ENCODE measurements at places on chromosomes 7 and 10.

GRCh38 chr10:73908853-73909539 lies 1.9 kb upstream of the PLAU start:
- peak; percentile 71 for DNase-seq

- no peak for DNase-seq
Observed at GRCh38 chr7:33128631-33128989, 754 bp upstream of the BBS9 start.

GRCh38 chr10:88958721-88959120 lies 6.1 kb upstream of the ACTA2 start:
- DNase-seq = no peak

GRCh38 chr10:77090381-77091356 lies 546.9 kb downstream of the KCNMA1 start:
- DNase-seq = peak; percentile 70

DNA sequence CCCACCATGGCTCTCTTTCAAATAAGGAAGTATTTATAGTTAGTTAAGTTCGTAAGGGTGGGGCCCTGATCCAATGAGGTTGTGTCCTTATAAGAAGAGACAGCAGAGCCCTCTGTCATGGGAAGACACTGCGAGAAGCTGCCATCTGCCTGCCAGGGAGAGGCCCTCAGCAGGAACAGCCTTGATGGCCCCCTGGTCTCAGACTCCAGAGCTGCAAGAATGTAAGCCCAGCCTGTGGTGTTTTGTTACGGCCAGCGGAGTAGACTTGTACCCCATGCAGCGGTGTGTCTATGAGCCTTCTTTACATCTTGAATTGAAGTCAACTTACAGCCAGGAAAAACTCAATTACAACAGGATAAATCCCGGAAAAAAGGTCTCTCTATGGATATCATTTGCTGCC lies 14.3 kb upstream of the LARP4B start:
- no peak for DNase-seq

DNA sequence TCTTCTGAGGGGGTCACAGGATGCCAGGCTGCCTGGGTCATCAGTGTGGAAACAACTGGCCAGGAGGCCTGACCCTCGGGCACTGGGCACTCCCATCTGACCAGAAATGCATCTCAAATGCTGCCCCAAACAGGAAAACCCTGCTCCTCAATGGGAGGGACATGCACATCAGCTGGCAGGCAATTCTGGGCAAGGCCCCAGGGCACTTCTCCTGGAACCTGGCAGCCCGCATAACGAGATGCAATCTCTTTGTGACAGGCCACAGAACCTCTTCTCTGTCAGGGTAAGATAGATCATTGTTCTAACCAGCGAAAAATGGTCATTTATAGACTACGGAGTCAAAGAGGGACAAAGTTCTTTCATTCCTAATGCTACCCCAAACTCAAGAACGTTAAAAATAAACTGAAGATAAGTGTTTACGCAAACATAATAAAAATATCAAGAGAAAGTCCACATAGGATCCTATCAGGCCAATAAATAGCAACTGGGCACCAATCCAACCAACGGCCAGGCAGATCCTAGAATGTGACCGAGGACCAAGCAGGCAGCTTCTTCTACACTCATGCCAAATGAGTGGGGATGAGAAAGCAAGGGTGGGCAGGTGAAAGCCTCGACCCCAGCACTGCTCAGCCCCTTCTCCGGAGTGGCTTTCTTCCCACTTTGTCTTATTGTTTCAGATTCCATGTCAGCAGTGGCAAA lies 212.3 kb downstream of the TCERG1L start:
- DNase-seq = no peak

GRCh38 chr7:37765421-37765829 lies 81.9 kb downstream of the GPR141 start:
- DNase-seq = no peak

DNA sequence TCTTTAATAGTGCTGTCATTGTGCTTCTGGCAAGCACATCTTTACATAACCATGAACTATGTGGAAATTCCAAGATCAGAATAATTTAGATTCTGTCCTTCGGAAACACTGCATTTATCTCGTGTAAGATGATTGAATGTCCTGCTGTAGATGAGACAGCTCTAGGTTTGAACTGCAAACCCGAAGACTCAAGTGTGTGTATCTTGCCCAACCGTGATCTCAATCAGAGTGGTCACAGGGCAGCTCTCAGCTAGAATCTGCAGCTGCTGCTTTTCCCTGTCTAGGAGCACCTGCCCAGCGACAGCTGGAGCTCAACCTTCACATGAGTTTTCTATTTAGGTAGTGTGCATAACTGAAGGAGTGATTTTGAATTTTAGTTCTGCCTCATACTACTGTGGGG lies 17.5 kb upstream of the KIF20B start:
- no peak for DNase-seq

GRCh38 chr7:156203923-156204322 lies 391.7 kb upstream of the SHH start:
- no peak for DNase-seq

DNA sequence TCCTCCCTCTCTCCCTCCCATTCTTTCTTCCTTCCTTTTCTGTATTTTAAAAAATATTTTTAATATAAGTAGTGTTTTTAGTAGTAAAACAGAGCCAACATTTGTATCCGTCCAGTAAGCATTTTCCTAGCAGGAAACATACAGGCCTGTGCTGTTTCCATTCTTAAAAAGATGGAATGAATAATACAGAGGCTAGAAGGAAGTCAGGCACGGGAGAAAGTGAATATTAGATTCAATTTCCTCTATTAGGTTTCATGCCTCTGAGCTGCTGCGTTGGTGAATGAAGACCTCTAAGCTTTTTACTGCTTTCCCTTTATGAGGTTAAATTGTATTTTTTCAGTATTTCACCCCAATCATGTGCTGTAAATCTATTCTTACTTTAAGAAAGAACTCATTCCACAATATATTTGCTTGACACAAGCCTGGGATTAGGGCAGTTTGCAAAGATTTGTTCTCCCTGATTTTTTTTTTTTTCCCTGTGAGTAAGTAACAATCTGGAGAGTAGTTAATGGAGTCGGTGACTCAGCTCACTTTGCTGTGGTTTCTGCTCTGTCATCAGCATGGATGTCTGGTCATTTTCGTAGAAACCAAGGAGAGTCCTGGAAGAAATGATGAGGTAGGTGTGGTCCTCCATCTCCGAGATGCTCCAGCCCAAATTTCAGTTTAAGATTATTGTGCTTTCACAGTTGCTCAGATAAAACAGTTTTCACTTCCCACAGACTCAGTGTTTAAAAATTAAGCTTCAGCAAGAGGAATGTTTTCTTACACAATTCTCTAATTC lies 76.1 kb upstream of the PITRM1 start:
- DNase-seq = no peak

DNA sequence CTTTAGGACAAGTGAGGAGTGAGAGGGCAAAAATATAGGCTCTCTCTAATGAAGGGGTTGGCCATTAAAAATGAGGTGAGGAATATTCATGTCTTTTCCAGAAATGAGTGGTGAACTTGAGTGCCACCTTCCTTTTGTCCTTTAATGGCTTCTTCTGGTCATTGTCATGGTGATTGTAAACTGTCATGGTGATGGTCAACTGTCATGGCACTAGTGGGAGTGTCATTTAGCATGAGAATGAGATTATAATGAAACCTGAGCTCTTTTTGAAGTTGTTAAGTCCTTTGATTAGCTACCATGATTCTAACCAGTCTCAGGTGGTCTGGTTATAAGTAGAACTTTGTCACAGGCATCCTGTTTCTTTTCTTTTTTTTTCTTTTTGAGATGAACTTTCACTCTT lies 524.4 kb downstream of the NEBL start:
- no peak for DNase-seq

DNA sequence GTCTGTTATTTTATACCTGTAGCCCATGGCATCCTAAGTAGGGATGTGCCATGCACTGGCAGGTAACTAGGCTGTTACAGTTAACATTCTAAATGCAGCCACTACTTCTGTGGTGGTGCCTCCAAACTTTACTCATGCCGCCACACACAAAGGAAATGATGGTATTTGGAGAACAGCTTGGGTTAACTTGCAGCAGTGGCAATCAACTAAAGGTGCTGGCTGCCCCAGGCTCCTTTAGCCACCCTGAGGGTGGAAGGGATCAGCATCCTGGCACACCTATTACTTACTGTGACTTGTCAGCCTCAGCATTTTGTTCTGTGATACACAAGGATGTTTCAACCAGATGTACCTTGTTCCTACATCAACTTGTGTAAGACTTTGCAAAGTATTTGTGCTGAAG lies 221.8 kb upstream of the PPP1R3A start:
- no peak for DNase-seq

DNA sequence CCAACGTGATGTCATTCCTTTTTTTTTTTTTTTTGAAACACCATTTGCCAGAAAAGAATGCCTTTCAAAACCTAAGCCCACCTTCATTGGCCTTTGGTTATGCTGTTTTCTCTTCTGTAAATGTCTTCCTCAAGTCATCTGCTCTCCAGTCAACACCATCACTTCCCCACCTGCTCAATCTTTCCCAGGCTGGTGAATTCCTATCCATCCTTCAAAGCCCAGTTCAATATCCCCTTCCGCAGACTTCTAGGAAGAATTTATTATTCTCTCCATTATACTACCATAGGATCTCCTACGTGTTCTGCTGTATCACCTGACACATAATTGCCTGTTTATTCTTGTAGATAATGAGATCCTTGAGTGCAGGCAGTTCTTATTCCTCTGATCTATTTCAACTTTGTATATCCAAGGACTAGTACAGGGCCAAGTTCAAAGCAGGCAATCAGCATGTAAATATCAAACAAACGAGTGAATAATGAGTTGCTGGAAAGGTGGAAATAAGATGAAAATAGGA lies 73.5 kb upstream of the PRR15 start:
- DNase-seq = no peak

DNA sequence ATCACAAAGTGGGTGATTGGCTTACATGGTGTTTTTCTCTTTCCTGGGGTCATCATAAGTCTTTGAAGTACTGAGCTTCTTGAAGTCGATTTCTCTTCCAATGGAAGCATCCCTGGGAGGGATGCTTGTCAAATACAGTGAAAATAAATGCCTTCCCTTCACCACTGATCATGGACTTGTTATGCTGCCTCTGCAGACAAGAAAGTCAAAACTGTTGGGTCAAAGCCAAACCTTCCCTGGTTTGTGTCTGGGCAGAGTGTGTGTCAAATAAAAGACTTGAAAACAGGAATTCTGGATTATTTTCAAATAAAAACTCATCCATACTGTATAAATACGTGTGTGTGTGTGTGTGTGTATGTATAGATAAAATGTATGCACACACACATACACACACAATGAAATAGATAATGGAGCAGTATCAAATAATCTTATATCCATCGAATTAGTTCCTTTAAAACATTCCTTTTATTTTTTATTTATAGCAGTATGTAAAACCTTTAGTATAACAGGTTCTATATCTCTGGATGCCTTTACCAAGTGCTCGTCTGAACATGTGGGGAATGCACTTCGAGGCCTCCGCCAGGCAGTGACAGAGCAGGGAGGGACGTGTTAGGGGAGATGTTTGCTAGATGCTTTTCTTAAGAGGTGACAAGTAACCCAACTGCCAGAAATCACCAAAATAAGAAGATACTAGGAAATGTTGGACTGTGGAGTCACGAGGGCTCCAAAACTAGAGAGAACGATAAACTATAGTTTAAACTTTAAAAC lies 27.2 kb upstream of the WNT16 start:
- no peak for DNase-seq

GRCh38 chr10:14431868-14432267 lies 101.1 kb upstream of the FRMD4A start:
- DNase-seq = no peak

- no peak for DNase-seq
Observed at GRCh38 chr10:22724773-22725172, 10.4 kb upstream of the PIP4K2A start.

GRCh38 chr10:102450124-102450373 lies 1.3 kb downstream of the C10orf95 start:
- no peak for DNase-seq

GRCh38 chr7:30057741-30058140 lies 29.5 kb downstream of the PLEKHA8 start:
- no peak for DNase-seq

DNA sequence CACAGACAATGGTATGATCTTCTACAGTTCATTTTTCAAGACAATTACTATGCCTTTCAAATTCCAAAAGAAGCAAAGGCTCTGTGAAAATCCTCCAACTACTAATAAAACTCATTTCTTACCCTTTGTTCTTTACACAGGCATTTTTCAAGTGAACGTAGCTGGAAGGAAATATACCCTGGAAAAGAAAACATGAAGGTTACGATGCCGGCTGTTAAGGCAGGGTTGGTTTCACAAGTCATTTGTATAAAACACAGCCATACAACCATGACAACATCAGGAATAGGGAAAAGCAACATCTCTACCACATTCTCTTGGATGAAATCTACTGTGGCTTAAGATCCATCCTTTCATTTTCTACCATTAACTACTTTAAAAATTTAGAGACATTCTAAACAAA lies 207.9 kb downstream of the DOCK4 start:
- DNase-seq = no peak

DNA sequence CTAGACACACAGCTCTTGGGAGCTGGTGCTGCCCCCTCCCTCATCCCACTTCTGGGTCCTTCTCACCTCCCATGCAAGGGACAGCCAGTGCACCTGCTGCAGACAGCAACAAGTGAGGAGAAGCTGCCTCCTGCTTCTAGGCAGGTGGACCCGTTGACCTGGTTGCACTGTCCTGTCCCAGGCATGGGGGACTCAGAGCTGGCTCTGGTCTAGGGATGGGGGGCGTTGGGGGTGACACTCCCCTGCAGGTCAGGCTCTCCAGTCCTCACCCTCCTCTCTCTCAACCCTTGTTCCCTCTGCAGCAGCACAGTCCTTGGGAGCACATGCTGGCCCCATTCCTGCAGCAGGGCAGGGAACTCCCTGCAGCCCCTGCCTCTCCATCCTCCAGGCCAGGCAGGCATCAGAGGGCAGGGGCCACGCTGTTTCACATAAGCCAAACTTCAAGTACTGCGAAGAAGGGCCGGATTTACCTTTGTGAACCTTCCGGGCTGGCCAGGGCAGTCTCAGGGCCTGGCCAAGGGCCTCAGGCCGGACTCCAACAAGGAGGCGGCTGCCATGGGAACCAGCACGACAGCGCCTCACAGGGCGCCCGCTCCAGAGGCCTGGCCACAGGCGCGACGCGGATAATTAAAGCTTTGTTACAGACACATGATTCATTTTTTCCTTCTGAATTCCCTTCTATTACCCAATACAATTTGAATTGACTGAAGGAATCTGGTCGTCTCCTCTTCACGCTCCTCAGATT lies 48.5 kb downstream of the RASGEF1A start:
- DNase-seq = no peak

GRCh38 chr10:1058017-1058416 lies 1.8 kb downstream of the WDR37 start:
- DNase-seq = no peak

DNA sequence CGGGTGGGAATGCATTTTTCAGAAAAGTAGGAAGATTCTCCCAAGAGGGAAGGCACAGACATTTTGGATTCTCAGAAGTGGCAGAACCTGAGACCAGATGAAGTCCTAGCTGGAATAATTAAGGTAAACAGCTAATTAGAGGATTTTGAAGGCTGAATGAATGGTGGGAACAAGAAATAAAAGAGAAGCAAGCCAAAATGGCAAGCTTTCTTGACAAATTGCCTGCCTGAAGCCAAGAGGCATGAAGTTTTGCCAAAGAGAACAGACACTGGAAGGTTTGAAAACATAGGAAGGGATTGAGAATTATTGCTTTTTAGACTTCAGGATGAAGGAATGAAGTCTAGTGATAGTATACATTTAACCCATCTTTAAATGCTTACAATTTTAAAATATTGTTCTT lies 115.0 kb upstream of the SEM1 start:
- no peak for DNase-seq

Measured in hematopoietic multipotent progenitor cell treated with erythropoietin and hydrocortisone succinate and interleukin-3 and kit ligand, for 6 days (in vitro differentiated cells).